ENCODE measurements at places on chromosomes 12 and 14.

DNA sequence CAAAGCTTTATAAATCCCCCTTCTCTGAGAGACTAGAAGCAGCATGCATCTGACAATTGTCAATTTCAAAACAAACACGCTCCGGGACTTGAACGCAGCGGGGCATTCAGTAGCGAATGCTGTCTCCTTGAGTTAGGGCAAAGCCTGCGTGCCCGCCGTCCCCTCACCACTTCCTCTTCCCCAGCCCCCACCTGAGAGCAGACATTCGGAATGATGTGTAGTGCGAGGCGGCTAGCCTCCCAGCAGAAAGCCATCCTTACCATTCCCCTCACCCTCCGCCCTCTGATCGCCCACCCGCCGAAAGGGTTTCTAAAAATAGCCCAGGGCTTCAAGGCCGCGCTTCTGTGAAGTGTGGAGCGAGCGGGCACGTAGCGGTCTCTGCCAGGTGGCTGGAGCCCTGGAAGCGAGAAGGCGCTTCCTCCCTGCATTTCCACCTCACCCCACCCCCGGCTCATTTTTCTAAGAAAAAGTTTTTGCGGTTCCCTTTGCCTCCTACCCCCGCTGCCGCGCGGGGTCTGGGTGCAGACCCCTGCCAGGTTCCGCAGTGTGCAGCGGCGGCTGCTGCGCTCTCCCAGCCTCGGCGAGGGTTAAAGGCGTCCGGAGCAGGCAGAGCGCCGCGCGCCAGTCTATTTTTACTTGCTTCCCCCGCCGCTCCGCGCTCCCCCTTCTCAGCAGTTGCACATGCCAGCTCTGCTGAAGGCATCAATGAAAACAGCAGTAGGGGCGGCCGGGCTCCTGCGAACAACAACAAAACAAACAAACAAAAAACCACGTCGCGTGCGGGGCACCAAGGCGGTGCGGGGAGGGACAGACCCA lies 2.2 kb downstream of the PRMT8 start:
- DNase-seq = no peak

DNA sequence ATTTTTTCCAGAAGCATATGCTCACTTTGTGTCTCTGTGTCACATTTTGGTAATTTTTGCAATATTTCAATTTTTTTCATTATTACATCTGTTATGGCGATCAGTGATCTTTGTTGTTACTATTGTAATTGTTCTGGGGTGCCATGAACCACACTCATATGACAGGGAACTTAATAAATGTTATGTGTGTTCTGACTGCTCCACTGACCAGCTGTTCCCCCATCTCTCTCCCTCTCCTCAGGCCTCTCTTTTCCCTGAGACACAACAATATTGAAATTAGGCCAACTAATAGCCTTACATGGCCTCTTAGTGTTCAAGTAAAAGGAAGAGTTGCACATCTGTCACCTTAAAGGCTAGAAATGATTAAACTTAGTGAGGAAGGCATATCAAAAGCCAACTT lies 46.0 kb downstream of the SCN8A start:
- DNase-seq = no peak

DNA sequence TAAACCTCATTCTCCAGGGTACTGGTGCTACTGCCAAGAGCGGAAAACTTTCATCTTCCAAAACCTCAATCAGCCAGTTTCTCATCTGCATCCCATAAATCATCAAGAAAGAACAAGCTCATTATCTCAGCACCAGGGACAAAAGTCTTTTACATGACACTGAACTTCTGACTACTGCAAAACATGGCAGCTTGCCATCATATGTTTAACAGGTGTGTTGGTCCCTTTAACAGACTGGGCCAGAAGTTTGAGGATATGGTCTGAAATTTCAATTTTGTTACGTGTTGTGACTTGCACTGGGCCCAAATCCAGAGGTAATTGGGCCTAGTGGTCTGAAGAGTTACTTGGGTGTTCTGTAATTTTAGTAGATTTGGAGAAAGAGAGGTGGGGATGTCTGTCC lies 305.4 kb upstream of the SEL1L start:
- no peak for DNase-seq

GRCh38 chr12:94712815-94713515 lies 62.6 kb upstream of the TMCC3 start:
- no peak for DNase-seq

GRCh38 chr12:25497021-25497420 lies 56.1 kb downstream of the LMNTD1 start:
- DNase-seq = no peak

DNA sequence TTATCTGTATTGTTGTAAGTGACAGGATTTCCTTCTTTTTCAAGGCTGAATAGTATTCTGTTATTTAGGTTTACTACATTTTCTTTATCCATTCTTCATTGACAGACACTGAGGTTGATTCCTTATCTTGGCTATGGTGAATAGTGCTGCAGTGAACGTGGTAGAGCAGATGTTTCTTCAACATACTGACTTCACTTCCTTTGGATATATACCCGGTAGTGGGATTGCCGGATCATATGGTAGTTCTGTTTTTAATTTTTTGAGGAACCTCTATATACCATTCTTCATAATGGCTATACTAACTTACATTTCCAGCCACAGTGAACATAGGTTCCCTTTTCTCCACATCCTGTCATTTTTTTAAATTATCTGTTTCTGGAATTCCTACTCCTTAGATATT lies 21.8 kb downstream of the DERA start:
- DNase-seq = no peak

DNA sequence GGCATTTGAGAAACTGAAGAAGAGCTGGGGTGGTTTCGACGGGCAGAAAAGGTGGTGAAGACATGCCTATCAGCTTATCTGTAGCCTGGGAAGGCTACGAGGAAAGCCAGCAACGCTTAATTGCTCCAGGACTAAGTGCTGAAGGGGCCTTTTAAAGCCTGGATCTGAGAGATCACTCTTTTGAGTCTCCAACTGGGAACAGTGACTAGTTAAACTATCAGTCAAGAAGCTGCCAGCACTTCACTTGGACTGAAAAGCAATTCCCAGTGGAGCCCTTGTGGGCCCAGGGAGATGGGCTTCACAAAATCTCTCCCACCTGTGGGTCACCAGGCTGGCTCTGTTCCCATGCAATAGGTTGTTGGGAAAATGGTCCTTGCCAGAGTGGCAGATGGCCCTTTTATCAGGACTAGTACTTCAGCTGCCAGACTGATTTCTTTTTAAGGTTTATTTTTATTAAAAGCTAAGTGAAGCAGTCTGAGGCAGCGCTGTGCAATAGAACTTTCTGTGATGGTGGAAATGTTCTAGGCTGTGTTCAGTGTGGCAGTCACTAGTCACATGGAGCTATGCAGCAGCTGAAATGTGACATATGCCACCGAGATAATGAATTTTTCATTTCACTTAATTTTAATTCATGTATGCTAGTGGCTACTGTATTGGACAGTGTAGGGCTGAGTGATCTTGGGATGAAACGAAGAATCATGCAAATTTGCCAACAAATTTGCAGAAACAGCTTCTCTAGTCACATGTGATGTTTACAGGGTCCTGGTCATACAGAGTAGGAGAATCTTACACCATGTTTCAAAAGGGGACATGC lies 276.8 kb downstream of the PCNX1 start:
- DNase-seq = no peak

GRCh38 chr12:69701826-69702225 lies 2.7 kb upstream of the BEST3 start:
- DNase-seq = no peak
